ENCODE measurements at places on chromosomes 7 and 10.

- DNase-seq, result no peak
These were observed 15.5 kb downstream of the ARHGAP12 start for GRCh38 chr10:31912898-31913850.

DNA sequence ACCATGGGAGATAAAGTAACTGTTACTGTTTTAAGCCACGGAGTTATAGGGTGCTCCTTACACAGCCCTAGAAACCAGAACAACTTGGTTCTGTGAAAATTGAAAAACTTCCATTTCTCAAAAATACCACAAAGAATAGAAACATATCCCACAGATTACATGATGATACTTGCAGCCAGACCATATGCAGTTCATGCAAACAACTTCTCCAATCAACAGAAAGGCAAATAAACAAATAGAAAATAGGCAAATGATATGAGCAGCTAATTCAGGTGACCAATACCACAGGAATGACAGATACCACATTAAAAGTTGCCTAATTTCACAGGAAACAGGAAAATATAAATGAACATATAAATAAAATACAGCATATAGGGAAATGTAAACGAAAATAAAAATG, 297.5 kb downstream of the HTR7 start:
- no peak for DNase-seq

DNA sequence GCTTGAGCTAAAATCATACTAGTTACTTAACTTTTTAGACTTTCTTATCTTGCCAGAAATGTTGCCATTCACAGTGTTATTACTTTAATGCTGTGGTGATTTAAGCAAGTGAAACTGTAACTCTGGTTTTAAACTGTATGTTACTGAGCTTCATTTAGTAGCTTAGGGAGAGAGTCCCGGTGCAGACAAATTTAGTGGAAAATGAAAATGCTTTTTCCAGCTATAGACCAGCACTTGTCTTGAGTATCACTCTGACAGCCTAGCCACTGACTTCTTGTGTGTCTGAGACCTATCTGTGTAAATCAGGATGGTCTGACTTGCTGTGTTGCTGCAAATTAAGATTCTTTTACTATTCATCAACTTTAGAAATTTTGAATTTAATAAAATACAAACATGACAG, 200.8 kb downstream of the CACNB2 start:
- DNase-seq, result no peak

DNA sequence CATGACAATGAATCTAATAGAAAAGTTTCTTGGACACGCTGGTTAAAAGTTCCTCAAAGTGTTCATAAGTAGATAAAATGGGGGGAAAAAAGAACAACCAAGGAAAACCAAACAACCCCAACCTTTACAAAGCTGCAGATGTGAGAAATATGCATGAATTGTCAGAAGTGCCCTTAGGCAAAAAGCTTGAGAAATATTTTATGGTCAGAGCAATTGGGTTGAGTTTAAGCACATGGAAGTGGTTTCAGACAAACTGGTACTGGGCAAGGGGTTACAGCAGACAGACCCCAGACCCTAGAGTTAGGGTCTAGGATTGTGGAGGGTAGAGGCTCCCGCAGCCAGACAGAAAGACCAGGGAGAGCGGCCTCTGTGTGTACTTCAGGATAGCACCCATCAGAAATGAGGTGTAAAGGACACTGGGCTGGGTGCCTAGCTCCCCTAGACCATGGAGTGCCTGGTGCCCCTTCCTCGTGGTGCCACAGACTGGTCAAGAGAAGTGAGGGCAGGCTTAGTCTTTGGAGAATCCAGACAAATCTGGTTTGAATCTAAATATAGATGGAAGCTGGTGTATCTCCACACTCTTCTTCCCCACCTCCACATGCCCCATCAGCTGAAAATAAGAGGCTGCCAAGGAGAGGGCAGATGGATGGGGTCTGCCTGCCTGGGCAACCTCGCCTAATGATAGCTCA, 37.3 kb downstream of the PNLIPRP2 start:
- DNase-seq, result no peak

DNA sequence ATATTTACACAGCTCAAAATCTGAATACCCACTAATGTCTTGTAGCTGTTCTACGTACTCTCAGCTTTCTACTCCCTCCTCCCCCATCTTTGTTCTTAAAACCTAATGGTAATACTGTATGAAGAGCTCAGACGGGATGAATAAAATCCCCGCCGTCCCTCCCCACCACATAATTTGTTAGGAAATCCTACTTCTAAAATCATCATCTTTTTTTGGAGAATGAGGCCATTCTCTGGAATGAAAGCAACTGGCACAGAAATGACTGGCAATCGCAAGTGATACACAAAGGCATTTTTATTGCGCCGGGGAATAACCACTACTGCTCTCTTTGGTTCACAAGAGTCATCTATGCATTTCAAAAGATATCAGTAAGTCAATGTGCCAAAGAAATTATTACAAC, 27.3 kb downstream of the SLC35B4 start:
- no peak for DNase-seq

DNA sequence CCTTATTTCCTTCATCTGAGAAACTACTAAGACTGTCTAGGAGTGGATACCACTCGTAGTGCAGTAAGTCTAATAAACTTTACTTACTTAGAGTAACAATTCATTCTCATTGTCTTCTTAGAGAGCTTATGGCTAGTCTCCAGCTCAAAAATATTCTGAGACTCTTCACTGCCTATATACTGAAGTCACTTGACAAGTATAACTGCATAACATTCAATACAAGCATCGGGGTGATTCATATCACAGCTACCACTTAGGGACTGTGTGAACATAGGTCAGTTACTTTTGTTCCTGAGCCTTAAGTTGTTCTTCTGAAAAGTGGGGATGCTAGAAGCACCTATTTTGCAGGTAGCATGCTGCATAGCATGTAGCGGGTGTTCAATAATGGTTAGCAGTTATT, 111.0 kb downstream of the HTR7 start:
- DNase-seq, result no peak

DNA sequence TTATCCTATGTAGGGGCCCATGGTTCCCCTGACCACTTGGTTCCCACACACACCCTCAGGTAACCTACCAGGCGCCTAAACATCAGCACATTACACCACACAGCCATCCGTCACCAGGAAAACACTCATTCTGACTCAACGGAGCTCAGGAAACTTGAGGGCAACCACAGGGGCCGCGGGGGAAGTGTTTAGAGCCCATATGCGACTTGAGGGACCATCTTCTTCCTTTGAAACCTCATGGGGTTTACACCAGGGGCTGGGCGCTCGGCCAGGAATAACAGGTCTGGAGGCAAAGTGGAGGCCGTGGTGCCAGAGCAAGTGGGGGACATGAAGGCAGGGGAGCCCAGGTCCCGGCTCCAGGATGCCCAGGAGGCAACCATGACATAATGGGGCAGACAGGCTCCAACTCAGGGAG, 1.5 kb downstream of the STX1A start:
- DNase-seq, result peak; percentile 83

DNA sequence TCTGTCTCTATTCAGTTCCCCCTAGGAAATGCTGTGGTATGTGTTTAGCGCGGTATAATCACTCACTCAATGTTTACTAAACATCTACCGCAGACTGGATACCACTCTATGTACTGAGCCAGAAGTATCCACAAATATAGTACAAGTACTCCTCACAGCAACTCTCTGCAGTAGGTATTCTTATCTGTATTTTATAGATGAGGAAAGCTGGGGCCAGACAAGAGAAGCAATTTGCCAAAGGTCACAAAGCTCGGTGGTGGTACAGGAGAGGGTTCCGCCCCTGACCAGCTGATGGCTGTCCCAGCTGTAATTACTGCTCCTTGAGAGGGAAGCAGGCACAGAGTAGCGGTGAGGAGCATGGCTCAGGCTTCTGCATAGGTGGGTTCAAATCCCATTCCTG, 184.1 kb downstream of the DOCK4 start:
- DNase-seq, result no peak

GRCh38 chr10:115167751-115168150, 74.6 kb downstream of the ATRNL1 start:
- DNase-seq, result no peak

DNA sequence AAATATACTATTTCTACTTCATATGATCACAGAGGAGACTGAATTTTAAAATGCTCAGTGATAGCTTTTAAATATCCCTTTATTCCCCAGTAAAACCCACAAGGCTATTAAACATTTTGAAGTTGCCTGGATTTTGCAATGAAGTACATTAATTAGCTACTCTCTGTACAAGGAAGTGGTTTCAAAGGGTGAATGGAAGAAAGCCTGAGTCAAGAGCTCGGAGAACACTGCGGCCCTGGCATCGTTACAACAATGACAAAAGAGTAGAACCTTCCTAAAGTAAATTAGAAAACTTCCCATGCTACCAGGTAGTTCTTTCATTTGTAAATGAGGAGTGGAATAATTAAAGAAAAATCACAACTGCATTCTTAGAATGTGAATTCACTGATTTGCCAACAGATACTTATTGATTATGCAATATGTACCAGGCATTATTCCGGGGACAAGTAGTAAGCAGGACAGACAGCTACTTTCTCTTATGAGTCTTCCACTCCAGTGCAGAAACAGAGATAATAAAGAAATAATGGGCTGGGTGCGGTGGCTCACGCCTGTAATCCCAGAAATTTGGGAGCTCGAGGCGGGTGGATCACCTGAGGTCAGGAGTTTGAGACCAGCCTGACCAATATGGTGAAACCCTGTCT, 63.0 kb downstream of the ZNF22 start:
- DNase-seq, result no peak

GRCh38 chr10:68934994-68935393, 21.0 kb upstream of the DDX21 start:
- no peak for DNase-seq

DNA sequence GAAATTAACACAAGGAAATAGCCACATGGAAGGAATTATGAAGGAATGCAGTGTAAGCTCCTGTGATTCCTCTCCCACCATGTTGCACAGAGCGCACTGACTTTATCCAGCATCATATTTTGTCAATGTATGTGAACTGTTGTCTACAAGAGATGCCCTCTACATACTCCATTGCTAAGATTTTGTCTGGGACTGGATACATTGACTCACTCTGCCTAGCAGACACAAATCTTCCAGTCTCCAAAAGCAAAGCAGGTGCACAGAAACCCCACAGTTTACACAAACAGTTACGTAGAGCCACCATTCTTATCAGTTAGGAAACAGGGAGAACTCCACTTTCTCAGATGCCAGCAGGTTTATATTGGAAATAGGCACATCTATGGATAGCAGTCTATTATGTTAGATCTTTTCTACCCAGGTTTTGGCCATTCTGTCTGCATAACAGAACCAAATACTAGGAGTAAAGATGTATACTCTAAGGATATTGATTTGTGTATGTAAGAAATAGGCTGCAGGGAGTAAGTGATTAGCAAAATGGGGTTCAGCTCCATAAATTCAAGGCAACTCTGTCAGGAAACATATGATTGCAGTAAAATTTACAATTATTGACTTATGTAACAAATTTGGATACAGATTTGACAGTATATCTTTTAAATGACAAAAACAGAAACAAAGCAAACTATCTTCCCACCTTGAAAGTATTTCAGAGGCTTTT, 1.5 kb downstream of the AKR1C2 start:
- no peak for DNase-seq

Data from CD4-positive, alpha-beta T cell treated with Interleukin-17A for 4 hours (primary cell).